ENCODE measurements at places on chromosomes 3 and 15. TPM values are rescaled to one million over a fixed set of nuclear protein-coding genes. Genes with fewer than 3 reads are reported as not detected.

DNA sequence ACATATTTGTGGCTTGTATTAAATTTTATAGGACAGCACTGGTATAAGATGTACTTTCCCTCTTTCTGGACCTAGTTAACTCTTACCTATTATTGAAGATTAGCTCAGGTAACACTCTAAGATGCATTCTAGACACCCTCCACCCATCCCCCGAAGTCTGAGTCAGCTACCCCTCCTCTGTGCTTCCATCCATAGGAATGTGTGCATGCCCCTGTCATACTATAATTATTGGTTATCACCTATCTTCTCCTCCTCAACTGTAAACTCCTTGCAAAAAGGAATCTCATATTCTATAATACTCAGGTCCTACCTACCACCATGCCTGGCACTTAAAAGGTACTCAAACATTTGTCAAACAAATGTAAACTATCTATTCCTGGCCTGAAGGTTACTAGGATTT, 3.0 kb downstream of the PEAK1 start:
- DNase-seq = no peak

DNA sequence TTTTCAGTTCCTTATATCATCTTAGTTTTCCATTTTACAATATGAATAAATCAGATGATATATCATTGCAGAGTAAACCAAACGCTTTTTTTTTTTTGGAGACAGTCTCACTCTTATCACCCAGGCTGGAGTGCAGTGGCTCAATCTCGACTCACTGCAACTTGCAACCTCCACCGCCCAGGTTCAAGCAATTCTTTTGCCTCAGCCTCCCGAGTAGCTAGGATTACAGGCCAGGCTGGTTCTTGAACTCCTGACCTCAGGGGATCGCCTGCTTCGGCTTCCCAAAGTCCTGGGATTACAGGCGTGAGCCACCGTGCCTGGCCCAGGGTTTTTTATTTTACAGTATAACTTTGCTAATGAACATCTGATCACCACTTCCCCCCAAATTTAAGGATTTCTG, 5.9 kb upstream of the EBLN2 start:
- DNase-seq = no peak

DNA sequence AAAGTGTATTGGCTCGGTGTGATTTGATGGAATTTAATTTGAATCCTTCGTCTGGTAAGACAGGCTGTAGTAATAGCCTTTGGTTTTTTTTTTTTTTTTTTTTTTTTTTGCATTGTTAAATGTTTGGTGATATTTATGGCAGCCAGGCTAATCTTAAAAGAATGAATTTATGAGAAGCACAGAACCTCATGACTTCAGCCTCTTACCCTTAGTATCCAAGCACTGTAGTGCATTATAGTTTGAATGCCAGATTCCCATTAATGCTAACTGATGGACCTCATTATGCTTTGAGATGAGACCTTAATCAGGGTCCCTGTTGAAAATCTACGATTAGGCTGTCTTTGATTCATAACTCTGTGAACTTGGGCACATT, 110.6 kb upstream of the SAMMSON start:
- DNase-seq = no peak

DNA sequence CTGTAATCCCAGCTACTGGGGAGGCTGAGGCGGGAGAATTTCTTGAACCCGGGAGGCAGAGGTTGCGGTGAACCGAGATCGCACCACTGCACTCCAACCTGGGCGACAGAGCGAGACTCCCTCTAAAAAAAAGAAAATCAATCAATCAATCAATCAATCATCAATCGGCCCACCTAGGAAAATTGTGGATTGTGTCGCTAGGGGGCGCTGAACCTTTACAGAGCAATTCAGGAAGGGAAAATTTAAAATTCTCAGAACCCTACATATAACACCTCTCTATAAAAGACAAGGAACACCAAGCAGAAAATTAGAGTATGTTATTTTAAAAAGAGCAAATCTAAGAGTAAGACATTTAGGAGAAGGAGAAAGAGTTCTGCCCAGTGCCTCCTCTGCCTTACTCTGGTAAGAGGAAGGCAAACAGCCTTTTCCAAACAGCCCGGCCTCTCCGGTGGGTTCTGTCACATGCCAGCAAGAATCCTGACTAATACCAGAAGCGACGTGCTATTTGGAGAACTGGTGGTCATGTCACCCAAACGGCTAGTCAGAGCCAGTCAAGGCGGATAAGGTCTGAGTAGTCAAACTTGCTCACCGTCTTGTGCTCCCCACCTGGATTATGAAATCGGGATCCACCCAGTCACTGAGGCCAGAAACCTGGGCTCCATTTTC, 22.3 kb upstream of the SMCO1 start:
- no peak for DNase-seq

DNA sequence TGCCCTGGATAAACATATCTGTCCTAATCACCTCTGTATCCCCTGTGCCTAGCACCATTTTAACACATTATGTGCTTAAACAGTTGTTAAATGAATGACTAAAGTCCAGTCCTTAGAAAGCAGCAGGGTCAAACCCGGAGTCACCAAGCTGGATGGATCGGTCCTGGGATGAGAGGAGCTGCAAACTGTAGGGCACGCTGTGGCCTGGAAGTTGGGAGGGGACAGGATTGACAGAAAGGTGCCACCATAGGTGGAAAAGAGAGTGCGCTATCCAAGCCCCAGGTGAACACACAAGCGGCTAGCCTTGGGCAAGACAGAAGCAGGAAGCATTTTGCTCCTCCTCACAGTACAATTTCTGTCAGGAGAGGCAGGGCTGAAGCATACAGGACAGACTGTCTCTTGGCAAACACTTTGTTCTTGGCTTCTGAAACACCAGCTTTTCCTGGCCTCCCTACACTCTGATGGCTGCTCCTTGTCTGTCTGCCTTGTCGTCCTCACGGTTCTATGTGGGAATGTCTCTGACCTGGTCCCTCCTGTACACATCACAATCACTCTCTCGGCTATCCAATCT, 48.4 kb upstream of the KY start:
- DNase-seq = no peak

DNA sequence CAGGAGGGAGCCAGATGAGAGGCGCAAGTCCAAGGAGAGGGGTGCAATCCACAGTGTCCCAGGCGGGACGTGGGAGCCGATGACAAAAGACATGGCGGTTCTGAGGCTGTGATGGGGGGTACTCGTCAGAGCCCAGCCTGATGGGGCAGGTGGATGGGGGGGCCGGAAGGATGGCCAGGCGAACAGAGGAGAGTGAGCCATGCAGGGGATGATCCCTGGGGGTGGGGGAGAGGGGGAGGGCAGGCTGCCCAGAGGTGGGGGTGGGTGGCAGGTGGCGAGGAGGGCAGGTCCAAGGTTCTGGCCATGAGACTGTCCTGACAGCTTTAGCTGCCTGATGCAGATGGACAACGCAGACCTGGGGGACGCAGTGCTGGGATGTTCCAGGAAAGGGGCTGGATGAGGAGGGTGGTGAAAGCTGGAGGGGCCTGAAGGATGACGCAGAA, 8.9 kb upstream of the CSPG4 start:
- no peak for DNase-seq

GRCh38 chr3:134685929-134686802, 35.3 kb upstream of the KY start:
- DNase-seq = no peak

GRCh38 chr15:101244036-101244781, 7.6 kb downstream of the CHSY1 start:
- DNase-seq = no peak

GRCh38 chr15:80404761-80405553, 775 bp downstream of the ARNT2 start:
- no peak for DNase-seq

DNA sequence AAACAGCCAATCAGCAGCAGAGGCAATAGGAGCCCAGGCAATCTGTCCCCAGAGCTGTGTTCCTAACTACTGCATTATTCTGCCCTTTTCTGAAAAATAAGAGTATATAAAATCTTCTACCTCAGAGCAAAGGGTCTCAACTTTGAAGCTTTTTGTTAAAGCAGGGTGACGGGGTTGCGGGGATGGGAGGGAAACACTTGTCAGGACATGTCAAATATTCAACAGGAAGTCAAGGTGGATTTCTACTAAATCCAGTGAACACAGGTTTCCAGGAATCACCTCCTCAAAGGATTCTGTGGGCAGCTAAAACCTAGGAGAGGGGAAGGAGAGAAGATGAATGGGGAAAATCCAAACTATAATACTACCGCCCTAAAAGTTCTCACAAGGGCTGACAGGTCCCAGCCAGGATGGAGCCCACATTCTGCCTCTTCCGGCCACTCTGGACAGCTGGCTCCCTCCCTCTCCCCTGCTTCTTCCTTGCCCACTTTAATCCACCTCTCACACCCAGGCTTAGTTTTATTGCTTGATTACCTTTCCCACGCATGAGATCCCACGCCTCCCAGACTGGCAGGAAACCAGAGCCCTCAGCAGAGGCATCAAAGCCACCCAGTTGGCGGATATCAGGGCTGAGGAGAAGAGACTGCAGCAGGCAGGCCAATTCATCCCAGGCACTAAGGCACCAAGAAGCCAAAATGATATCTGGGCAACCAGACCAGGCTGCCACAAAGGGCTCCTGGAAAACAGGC, 77.2 kb downstream of the OSBPL10 start:
- no peak for DNase-seq

DNA sequence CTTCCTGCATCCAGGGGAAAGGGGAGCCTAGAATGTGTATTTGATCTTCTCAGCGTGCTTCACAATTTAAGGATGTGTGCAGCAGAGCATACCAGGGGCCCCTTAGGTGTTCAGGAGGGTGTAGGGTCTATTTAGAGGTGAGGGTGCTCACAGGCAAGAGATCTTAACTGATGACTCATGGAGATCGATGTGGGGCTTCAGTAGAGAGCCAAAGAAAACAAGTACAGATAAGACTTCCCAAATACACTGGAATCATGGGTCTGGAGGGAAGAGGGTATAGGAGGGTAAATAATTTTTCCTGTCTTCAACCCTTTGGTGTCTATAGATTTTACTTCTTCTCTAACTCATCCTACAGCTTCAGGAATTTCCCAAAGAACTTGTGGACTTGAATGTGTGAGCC, 170.2 kb upstream of the LRRC3B start:
- DNase-seq = no peak

DNA sequence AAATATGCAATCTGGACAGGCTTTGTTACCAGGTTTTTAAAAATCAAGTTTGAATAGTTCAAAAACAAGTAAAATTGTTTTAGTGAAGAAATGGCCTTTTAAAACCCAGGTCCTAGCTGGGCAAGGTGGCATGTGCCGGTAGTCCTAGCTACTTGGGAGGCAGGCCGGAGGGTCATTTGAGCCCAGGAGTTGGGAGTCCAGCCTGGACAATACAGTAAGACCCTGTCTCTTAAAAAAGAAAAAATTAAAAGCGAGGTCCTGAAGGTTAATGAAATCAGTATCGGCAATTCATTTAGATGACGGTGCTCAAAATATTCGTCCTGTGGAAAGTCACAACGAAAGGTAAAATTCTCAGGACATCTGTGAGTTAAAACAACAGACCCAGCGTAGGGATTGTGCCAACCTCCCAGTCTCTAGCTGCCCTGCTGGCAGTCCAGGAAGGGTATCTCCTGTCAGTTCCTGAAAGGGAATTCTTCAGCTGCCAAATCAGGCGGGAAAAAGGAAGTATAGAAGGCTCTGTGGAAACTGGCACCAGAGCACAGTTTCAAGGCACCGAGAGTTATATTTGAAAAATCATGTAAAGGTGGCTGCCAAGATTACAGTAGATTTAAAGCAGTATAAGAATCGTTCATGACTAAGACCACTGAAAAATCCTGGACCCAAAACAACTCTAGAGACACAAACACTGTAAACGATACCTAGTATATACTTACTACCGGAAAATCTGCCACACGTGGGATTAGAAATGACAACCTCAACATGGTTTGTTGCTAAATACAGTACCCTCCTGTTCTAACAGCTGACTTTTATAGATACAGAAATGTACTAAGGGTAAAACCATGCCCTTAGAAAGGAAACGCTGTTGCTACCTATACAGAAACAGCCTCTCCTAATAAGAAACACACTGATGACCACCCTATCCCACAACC, 1.2 kb upstream of the ABHD17C start:
- DNase-seq = no peak

TMCO5A gene
- not detected for total RNA-seq

GOLGA6L4 gene
- total RNA-seq = 0.36 TPM

STRC gene
- 0.07 TPM for total RNA-seq

MYO1E gene
- 403 TPM for total RNA-seq

C3orf85 gene
- total RNA-seq = not detected

Measured in epithelial cell of proximal tubule (primary cell).